ENCODE measurements at places on chromosomes 1 and 21. TPM values are rescaled to one million over a fixed set of nuclear protein-coding genes. Genes with fewer than 3 reads are reported as not detected.

UBASH3A gene
- total RNA-seq = 76.0 TPM

SFN gene
- 1.2 TPM for total RNA-seq

DSCAM gene
- total RNA-seq = not detected

GBP7 gene
- not detected for total RNA-seq

CCDC30 gene
- 1.8 TPM for total RNA-seq

LDLRAD1 gene
- not detected for total RNA-seq

KRTAP12-2 gene
- not detected for total RNA-seq

CFHR2 gene
- not detected for total RNA-seq

NPR1 gene
- total RNA-seq = not detected

LENEP gene
- 0.93 TPM for total RNA-seq
